NCI-H1092 (cell line): ENCODE measurements at places on chromosomes 5 and 9.

GRCh38 chr5:159519365-159519764 lies 189.1 kb upstream of the IL12B start:
- DNase-seq, result no peak

DNA sequence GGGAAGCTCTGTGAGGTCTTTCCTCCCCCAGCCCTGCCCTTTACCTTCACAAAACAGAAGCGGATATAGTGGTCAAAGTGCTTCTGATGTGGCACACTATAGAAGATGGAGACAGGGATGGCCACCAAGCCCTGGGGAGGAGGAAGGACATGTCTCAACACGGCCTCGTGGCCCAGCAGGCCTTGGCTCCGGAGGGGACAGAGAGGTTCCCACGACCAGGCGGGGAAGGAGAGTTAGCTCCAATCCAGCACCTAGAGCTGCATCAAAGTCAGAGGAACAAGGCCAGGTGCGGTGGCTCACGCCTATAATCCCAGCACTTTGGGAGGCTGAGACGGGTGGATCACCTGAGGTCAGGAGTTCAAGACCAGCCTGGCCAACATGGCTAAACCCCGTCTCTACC lies 4.1 kb upstream of the SPOUT1 start:
- no peak for DNase-seq

- DNase-seq, result no peak
These were observed 9.9 kb downstream of the RAD23B start for GRCh38 chr9:107292821-107293542.

GRCh38 chr5:88230546-88231066 lies 38.0 kb downstream of the TMEM161B start:
- DNase-seq, result no peak
